ENCODE measurements at places on chromosomes 3 and 15. TPM values are rescaled to one million over a fixed set of nuclear protein-coding genes. Genes with fewer than 3 reads are reported as not detected.

DNA sequence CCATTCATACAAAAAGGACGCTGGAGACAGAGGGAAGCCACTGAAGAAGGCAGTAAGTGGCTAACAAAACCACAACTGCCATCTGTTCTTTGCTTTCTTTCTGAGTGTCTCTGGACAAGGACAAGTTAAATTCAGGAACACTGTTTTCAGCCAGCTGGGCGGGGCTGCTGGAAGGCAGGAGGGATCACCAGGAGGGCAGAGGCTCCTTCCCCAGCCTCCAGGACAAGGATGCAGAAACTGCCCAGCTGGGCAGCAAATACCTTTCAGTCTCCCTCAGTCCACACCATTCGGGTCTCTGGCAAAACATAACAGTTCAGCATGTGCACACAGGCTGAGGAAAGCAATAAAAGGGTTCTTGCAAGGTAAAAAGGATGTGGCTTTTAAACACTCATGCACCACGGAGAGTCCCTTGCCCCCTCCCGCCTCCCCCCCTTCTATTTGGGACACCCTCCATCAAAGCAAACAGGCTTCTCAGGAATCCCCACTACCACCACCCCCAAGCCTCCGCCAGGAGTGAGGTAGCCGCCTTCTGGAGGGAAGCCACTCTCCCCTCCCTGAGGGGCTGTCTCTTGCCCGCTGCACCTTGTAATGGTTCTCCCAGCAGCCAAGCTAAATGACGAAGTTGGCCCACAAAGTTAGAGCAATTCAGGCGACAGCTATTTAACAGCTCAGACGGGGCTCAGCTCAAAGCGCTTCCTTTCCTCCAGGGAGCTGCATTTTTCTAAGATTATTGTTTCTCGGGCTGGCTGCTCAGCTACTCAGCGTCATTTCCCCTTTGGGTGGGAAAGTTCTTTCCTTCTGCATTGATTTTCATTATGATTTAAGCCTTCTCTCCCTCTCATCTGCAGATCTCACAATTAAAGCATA lies 3.8 kb downstream of the HEG1 start:
- peak; percentile 30 for DNase-seq

DNA sequence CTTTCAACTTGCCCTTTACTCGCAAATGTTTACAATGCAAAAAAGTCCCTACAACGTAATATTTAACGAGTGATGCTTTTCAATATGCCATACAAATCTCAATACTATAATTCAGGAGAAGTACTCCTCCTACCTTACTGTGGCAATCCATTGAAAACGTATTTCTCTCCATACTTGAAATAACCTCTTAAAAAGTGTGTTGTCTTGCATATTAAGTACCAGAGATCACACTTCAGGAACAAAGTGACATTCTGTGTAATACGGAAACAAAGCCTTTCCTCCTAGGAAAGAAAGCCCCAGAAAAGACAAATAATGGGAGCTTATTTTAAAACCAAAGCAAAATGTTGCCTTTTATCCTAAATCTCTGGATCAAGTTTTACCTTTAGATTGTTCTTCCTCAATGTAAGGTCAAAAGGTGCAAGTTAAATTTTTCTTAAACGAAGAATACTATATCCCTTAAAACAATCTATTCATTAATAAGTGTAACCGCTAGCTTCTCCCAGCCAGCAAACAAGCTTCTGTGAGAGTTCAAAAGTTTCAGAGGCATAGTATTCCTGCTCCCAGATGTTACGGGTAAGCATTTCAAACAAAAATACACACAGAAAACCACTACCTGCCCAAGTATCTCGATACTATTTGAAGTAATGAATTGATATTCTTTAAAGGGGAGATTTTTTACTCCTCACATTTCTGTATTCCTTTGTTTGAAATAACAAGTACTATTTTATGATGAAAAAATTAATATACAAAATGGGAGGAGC lies 1.7 kb downstream of the TJP1 start:
- no peak for DNase-seq

DNA sequence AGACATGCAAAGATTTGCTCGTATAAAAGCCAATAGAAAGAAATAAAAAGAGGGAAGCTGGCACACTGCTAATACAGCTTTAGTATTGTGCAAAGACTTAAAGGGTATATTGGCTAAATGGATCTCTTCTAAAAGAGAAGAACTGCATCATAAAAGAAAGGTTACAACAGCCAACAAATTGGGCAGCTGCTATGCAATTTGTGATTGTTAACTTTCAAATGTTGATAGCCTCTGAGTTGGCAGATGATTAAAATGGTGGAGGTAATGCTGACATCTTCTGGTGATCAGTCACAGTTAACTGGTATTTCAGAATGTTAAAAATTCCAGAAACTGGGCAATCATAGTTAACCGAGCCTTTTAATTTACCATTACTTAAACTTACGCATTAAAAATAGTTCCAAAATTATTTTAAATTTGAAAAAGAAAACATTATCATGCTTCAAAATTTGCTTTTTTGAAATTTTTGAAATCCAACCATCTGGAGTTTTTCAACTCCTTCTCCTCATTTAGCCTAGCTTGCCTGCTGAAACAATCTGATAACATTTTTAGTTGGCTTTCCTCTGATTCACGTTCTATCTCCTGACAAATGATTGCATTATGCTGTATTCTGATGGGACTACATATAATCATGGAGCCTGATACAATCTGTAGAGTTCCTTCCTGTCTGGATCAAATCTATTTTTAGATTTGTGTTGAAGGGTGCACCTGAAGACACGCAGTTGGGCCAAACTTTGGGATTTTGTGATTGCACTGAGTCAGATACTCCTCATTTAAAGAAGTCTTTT lies 144.0 kb upstream of the PDZRN3 start:
- DNase-seq, result no peak

ST6GAL1 gene
- total RNA-seq, result 29.5 TPM

SYNPR gene
- not detected for total RNA-seq

ZBTB47 gene
- 10.0 TPM for total RNA-seq

DNA sequence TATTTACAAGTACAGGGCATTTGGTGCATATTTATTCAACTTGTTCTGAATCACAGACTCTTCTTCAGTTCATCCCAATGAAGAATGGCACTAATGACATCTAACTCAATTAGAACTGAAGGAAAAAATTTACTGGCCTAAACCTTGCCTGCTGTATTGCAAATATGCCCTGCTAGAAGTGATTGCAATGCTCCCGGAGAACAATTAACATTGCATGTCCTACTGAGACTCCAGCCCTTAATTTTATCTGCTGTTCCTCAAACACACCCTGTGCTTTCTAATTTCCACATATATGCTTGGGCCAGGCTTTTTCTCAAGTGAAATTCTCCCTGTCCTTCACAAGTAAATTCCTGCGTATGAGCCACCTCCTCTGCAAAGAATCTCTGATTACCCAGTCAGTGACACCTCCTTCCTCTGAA lies 8.3 kb downstream of the ACKR4 start:
- DNase-seq, result no peak

GRCh38 chr3:177150970-177151627 lies 46.2 kb downstream of the TBL1XR1 start:
- no peak for DNase-seq

GRCh38 chr3:45088543-45089358 lies 57.4 kb downstream of the CDCP1 start:
- DNase-seq, result peak; percentile 57

AGBL1 gene
- total RNA-seq, result not detected

RYR3 gene
- total RNA-seq, result 9.7 TPM

GRCh38 chr15:28955993-28956421 lies 70.2 kb downstream of the APBA2 start:
- DNase-seq, result no peak

- DNase-seq, result no peak
Measured at GRCh38 chr3:170418422-170419398, at the start of gene CLDN11. TSS of gene CLDN11 (plus strand) at chr3:170418868. CDS start at chr3:170419067, 199 bp downstream.

- DNase-seq, result no peak
Measured at GRCh38 chr3:133997871-133998635, 31.7 kb downstream of the SLCO2A1 start.

DNA sequence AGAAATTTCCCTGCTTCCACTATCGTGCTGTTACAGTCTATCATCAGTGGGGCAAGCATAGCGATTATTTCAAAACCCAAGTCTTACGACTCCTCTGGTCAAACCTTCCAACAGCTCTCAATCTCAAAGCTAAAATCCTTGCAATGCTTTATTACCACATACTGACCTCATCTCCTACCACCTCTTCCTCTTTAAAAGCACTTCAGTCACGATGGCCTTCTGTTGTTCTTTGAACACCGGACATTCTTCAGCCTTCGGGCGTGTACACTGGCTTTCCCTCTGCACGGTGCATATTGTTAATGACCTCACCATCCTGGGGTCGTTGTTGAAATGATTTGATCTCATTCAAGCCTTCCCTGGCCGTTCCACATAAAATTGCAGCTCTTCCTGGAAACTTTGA lies 31.1 kb downstream of the MAGEL2 start:
- DNase-seq, result no peak

GRCh38 chr3:71599416-71599815 lies 15.9 kb upstream of the FOXP1 start:
- no peak for DNase-seq

GRCh38 chr3:98188545-98188944 lies 22.0 kb downstream of the OR5H15 start:
- DNase-seq, result no peak

DNA sequence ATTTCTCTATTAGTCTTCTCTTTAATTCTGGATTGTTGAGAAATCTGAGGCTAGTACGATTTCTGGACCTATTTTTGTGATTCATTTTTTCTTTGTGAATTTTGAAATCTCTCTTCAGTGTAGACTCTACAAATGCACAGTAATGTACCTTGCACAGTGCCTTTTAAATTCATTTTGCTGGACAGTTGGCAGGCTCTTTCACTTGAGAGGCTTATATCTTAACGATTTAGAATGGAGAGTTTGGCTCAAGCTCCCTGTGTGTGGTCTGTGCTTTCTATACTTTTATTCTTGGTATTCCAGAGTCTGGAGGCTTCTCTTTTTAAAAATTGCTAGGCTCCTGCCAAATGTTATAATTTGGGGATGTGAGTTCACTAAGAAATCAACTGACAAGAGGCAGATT lies 8.8 kb downstream of the CRYBG3 start:
- no peak for DNase-seq

PAK6 gene
- 4.8 TPM for total RNA-seq

DNA sequence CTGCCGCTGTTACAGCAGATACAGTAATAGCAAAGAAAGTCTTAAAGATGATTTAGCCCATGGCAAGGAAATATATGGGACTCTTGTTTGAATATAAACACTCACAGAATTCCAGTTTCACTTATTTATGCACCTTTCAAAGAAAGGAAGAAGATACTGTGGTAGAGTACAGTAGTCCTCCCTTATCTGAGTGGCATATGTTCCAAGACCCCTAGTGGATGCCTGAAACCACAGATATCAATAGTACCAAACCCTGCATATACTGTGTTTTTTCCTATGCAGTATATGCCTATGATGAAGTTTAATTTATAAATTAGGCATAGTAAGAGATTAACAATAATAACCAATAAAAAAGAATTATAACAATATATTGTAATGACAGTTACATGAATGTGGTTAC lies 8.2 kb downstream of the MAP2K1 start:
- DNase-seq, result no peak

DNA sequence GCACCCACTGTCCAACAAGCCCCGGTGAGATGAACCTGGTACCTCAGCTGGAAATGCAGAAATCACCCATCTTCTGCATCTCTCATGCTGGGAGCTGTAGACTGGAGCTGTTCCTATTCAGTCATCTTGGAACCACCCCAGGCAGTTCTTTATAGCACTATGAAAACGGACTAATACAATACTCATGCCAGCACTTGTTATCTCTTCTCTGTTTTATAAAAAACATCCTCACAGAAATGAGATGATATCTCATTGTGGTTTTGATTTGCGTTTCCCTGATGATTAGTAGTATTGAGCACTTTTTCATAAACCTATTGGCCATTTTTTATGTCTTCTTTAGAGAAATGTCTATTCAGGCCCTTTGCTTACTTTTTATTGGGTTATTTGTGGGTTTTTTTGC lies 156.2 kb upstream of the ARPP21 start:
- DNase-seq, result no peak

DNA sequence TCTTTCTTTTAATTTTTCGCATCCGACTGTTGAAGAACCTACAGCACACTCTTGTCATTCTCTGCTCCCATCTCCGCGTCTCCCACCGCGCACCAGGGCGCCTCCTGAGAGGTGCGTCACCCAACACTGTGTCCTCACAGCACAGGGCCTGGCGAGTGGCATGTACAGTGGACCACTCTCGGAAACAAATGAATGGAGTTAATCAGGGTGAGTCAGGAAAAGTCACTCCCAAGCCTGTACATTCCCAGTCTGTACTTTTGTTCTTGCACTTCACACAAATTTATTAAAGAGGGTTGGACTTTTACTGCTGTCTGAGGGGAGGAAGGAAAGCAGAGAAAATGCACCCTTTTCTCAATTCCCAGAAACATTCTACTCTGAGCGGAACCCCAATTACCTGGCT lies 625 bp downstream of the COL6A6 start:
- DNase-seq, result no peak

DNA sequence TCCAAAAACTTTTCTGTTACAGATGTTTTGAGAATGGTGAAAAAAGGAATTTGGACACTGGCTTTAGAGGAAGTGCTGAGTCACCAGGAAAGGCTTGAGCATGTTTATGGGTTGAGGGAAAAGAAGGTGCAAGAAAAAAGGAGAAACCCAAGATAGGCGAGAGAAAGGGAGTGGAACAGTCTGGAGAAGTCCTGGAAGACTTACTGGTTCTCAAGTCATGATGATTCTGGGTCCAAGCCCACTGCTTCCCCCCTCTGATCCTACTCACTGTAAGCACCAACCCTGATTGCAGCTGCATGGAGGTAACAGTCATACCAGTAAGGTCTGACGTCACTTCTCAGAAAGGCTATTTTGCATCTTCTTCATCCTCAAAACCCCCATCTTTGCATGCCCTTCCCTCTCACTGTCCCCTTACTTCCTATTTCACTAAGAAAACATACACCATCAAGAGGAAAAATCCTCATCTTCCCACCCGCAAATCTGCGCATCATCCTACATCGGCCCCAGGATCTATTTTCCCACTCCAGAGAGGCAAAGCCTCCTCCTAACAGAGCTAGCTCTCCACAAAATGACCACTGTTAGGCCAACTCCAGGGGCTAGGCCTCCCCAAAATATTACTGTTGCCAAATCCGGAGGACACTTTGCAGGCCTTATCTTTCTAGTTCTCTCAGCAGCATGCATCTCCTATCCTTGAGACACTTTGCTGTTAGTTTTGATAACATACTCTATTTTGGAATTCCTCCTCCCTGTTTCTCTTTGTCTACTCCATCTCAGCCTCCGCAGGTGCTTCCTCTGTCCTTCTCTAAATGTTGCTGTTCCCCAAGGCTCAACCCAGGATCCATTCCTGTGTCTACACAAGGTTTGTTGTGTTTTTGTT lies 3.2 kb upstream of the ATP13A3 start:
- DNase-seq, result no peak

GOLGA6L10 gene
- not detected for total RNA-seq

ADAMTS9 gene
- 6.3 TPM for total RNA-seq

CLK3 gene
- 171 TPM for total RNA-seq

ACOX2 gene
- 32.9 TPM for total RNA-seq

Data from transverse colon (tissue), 4 donors.